ENCODE measurements at places on chromosomes 2 and 18.

DNA sequence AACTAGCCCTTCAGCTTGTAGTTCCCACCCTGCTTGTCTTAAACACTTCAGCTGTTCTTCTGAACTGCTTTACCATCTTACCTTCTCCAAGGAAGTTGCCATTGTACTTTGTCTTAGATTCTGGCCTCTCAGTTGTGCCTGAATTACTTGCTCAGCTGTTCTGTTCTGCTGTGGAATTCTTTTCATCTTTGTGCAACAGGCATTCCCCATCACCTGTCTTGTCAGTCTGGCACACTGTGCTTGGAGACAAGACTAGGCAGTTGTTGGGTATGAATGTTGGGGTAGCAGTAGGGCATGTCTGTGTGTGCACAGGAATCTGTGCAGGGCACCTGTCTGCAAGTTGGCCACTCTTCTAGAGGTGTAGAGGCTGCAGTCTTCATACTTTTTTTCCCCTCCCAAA is 38.7 kb downstream of the PHLPP1 start:
- no peak for DNase-seq

- DNase-seq = no peak
Observed at GRCh38 chr2:138537170-138537915, 35.8 kb downstream of the SPOPL start.

DNA sequence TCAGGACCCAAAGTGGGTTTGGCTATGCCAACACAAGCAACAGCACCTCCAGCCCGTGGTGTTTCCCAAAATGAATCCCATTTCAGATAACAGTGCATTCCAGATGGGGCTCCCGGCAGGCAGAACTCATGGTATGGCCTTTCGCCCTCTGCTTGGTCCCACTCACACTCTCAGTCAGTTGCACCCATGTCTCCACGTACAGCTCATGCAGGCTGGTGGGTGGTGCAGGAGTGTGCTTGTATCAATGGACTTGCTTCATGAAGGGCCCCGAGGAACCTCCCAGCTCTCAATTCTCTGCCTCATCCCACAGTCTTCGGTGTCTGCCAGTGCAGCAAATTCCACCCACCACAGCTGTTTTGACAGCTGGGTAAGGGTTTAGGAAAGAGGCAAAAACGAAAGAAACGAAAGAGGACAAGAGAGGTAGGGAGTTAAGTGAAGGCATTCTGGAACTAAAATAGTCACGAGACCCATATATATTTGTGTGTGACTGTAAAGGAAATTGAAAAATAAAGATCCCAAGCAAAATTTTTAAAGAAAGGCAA is 278.1 kb downstream of the DCDC2C start:
- DNase-seq = no peak

- no peak for DNase-seq
Observed at GRCh38 chr2:124670187-124670586, 645.1 kb downstream of the CNTNAP5 start.

DNA sequence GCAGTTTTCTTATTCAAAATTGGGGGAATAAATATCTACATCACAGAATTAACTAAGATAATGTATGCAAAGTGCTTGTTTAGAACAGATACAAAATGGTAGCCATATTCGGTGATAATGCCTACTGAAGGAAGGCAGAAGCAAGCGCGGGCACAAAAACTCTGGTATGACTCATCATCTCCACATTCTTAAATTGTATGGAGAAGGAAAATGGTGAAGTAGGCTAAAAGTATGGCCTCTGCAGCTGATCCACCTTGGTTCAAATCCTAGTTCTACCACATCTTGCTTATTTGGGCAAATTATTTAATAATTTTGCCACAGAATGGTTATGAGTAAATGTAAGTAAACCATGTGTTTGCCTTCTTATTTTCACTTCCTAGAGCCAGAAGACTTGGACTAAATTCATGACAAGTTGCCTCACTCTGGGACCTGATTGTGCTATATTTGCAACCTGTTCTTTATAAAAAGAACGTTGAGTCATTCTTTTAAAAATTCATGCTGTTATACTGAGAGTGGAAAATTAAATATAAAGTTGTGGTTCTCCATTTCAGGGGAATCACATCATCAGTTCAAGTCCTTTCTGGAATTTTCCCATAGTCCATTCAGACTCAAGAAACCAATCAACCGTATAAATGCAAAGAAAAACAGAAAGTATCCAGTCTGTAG is 9.0 kb upstream of the CDK15 start:
- DNase-seq = no peak

Measured in activated naive CD4-positive, alpha-beta T cell treated with Interleukin-2 at 50 U/mL for 16 hours (primary cell).